ENCODE measurements at places on chromosomes 2 and 18.

- H3K4me1 ChIP-seq: peaks cover 12% of the 10 kb centered on the region
- DNase-seq: no peak
- H3K36me3 ChIP-seq: no peaks in the 10 kb centered on the region
- no peak overlapping the region for H3K27ac ChIP-seq
- H3K4me3 ChIP-seq: no peak overlapping the region
- H3K27me3 ChIP-seq: no peaks in the 10 kb centered on the region
Observed at GRCh38 chr2:237507512-237507911, 20.5 kb downstream of the MLPH start.

GRCh38 chr18:78675231-78675630 is 304.4 kb upstream of the SALL3 start:
- no peak overlapping the region for H3K4me3 ChIP-seq
- H3K27me3 ChIP-seq: no peaks in the 10 kb centered on the region
- no peak for DNase-seq
- no peaks in the 10 kb centered on the region for H3K4me1 ChIP-seq
- no peaks in the 10 kb centered on the region for H3K36me3 ChIP-seq

- no peaks in the 10 kb centered on the region for H3K4me1 ChIP-seq
- DNase-seq: no peak
- H3K27ac ChIP-seq: no peak overlapping the region
- H3K36me3 ChIP-seq: no peaks in the 10 kb centered on the region
- no peaks in the 10 kb centered on the region for H3K27me3 ChIP-seq
- no peak overlapping the region for H3K4me3 ChIP-seq
Observed at GRCh38 chr18:75496151-75496550, 68.6 kb upstream of the SMIM21 start.

GRCh38 chr18:9887992-9888391 is 2.2 kb downstream of the TXNDC2 start:
- no peaks in the 10 kb centered on the region for H3K4me1 ChIP-seq
- DNase-seq: no peak
- H3K36me3 ChIP-seq: no peaks in the 10 kb centered on the region
- no peaks in the 10 kb centered on the region for H3K27me3 ChIP-seq

Measured in MM.1S (cell line).